GM12892 (cell line): ENCODE measurements at places on chromosomes 16 and 17.

- DNase-seq = no peak
Observed at GRCh38 chr16:4685292-4685691, 8.1 kb upstream of the NUDT16L1 start.

GRCh38 chr16:6111390-6111789, 1013.8 kb upstream of the EEF2KMT start:
- no peak for DNase-seq

DNA sequence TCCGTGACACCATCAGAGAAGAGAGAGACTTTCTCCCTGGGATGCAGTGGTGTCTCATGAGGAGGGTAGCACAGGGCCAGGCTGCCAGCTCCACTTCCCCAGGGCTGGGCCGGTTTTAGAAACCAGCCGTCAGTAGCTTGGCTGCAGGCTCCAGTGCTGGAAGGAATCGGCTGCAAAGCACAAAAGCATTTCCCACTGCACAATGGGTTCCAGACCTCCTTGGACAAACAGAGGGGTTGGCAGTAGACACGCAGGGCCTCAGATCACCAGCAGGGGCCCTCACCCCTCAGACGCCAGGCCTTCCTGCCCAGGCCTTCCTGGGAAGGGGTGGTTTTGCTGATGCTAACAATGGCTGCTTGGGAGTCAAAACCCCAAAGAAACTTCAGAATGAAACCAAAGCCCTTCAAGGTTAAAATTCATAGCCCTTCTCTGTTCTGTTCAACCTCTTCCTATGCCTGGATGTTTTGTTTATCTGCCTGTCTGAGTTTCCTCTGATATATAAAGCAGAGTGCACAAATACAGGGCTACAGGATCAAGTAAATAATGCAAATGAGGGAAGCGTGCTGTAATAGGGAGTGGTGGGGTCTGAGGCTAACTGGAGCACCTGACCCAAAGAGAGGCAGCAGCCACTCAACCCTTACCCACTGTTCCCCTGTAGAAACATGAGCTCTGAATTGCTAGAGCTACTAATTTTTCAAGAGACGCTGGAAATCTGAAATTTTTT, 26.2 kb downstream of the TEKT5 start:
- DNase-seq = no peak

GRCh38 chr16:2299121-2299914, 31.4 kb upstream of the RNPS1 start:
- DNase-seq = no peak

GRCh38 chr17:68294196-68294555, 2.9 kb downstream of the ARSG start:
- no peak for DNase-seq

GRCh38 chr17:75734674-75735294, 13.5 kb downstream of the ITGB4 start:
- DNase-seq = no peak

GRCh38 chr16:2925951-2926649, 14.4 kb downstream of the FLYWCH1 start:
- DNase-seq = no peak

DNA sequence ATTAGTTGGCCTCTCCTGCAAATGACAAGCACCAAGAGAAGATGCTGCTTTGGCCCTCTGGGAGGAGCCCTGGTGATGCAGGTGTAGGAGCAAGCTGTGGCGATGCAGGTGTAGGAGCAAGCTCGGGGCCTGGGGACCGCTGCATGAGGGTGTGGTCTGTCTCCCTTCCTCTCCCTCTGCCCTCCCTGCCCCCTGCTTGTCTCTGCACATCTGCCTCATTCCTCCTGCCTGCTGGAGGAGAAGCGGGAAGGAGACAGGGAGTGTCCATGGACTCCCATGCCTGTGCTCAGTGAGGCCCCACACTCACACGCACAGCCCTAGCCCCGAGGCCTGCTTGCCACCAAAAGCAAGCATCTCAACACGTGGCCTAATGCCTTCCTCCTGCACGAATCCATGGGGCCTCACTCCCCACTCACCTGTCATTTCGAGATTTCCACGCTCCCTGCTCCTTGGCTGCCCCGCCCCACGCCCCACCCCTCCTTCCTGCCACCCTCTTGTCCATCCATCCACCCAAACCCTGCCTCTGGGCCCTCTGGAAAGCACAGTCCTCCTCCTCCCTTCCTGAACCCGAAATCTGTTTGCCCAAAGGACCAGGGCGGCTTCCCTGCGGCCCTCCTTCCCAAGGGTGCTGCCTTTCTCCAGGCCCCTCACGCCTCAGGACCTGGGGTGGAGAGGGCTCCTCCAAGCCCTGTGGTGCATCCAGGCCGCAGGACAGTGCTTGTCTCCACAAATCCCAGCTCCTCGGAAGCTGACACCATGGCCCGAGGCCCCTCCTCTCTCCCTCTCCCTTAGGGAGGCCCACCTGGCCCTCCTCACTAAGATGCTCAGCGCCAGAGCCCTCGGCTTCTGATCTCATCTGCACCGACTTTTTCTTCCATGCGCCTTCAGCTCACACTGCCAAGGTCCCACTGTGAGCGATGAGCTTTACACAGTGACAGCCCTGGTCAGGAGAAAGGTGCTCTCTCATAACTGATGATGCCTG, 11.8 kb upstream of the ALDH3A1 start:
- DNase-seq = no peak

GRCh38 chr16:14264327-14264943, 193.3 kb downstream of the MRTFB start:
- DNase-seq = no peak

- DNase-seq = no peak
Observed at GRCh38 chr16:69481901-69482341, 57.5 kb downstream of the CYB5B start.

GRCh38 chr17:30218799-30219198, 16.7 kb downstream of the SLC6A4 start:
- no peak for DNase-seq

GRCh38 chr16:2206780-2207433, 1.7 kb downstream of the MLST8 start:
- DNase-seq = no peak

DNA sequence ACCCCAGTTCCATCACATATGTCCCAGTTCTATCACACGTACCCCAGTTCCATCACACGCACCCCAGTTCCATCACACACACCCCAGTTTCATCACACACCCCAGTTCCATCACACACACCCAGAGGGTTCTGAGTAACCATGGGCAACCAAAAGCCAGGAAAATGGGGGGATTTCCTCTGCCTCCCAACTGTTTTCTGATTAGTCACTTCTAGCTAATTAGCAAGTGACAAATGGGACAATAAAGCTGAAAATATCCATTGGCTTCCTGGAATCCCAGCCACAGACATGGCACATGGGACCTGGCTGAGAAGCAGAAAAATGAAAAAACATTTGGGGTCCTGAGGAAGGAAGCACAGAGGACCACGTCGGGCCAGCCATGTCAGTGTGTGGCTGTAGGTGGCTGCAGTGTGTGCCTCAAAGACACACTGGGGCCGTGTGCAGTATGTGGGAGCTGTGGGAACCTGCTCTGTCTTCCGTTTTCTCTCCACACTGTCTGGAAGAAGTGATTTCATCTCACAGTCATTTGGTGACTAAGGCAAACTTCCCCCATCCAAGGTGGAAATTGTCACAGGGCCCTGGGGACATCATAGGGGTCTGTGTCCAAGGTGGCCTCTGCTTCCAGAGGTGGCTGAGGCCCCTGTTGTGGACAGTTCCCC, 106.7 kb downstream of the CMIP start:
- no peak for DNase-seq

DNA sequence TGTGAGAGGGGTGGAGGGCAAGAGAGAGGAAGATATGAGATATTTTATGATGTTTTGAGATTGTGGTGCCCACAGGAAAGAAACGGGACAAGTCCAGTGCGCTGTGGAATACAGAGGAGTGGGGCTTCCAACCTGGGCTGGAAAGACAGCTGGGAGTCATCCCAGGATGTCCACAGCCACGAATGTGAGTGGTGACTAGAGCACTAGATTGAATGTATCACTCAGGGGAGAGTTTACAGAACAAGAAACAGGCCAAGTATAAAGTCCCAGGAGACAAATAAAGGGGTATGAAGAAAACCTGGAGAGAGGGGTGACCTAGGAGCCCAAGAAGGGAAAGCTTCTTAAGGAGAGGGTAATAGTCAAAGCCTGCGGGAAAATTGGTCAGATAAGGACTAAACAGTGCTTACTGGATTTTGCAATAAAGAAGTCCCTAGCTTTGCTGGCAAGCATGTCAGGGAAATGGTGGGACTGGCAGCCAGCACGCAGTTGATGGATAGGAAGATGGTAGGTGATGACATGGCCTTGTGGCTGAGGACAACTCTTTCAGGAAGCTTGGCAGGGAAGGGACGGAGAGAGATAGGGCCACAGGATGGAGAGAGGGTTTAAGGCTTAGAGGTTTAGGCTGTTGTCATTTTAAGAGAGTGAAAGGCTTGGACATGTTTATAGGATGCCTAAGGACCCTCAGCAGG, 114.5 kb downstream of the AXIN2 start:
- DNase-seq = no peak

DNA sequence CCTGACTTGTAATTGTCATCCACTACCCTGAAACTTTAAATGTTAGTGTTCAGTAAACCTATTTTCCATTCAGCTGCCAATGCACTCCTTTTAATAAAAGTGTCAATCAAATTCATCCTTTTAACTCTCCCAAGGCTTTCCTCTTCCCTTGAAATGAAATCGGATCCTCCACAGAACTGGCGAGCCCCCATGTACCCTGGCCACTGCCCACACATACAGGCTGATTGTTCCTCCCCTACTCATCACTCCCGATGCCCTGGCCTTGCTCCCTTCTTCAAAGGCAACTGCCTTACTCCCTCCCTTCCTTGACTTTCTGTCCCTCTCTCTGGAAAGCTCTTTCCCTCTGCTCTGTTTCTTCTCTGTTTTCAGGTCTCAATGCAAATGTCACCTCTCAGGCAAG, 7.6 kb downstream of the KRT33A start:
- DNase-seq = no peak

DNA sequence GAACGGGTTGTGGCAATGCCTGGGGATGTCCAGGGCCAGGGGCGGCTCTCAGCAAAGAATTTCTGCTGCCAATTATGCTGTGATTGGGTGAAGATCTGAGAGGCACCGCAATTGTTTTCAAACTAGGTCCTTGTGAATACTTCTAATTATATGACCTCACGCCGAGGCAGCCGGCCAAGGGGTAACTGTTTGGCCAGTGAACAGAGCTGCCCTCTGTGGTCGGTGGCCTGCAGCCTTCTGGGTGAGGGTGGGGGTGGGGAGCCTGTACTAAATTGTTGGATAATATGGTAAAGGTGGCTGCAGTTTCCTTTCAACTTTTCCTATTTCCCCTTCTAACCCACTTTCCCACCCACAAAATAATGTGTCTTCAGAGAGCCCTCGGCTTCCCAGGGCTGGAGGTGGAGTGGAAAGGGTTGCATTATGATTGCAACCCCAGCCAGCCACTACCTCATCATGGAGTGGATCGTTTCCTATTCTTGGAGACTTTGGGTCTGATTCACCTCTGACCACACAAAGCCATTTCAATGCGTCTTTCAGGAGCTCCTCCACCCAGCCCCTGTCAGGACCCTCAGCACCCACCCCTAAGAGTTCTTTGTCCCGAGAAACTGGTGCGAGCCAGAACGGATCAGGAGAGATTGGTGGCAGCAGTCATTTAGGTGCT, 2.0 kb upstream of the DNAI2 start:
- no peak for DNase-seq
